ENCODE measurements at places on chromosomes 2 and 18.

DNA sequence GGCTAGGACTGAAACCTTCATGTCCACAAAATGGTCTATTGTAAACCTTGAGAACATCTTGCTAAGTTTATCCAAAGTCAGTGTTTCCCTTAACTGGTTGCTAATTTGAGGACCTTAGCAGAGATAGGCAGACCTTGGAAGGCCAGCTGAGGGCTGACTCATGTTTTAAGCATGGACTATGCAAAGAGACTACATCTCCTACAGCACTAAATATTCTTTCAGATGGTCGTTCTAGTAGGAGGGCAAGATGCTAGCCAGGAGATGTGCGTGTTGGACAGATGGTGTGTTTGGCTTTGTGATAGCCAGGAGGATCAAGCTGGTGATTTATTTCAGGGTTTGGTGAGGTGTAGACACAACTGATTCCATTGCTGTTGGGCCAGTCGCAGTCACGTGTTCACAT is 75.8 kb downstream of the NRP2 start:
- DNase-seq = no peak

DNA sequence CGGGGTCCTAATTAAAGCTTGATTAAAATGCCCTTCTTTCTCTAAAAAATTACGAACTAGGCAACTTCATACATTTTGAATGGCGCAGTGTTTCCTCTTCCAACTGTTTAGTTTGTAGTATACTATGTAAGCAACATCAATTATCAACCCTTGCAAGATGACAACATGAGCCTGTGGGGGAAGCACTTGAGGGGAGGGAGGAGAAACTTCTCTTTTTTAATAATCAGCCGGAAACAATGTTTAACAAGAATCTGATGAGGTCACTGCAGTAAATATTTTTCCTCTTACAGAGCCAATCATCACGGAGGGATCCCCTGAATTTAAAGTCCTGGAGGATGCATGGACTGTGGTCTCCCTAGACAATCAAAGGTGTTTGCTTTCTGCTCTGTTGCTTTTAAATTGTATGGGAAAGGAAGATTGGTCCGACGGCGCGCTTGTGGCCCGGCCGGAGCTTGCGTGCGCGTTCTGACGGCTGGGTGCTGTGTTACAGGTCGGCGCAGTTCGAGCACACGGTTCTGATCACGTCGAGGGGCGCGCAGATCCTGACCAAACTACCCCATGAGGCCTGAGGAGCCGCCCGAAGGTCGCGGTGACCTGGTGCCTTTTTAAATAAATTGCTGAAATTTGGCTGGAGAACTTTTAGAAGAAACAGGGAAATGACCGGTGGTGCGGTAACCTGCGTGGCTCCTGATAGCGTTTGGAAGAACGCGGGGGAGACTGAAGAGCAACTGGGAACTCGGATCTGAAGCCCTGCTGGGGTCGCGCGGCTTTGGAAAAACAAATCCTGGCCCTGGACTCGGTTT is 5.3 kb upstream of the DLX1 start:
- DNase-seq = no peak

- DNase-seq = no peak
These were observed 746.4 kb downstream of the SLC4A3 start for GRCh38 chr2:220373878-220374277.

DNA sequence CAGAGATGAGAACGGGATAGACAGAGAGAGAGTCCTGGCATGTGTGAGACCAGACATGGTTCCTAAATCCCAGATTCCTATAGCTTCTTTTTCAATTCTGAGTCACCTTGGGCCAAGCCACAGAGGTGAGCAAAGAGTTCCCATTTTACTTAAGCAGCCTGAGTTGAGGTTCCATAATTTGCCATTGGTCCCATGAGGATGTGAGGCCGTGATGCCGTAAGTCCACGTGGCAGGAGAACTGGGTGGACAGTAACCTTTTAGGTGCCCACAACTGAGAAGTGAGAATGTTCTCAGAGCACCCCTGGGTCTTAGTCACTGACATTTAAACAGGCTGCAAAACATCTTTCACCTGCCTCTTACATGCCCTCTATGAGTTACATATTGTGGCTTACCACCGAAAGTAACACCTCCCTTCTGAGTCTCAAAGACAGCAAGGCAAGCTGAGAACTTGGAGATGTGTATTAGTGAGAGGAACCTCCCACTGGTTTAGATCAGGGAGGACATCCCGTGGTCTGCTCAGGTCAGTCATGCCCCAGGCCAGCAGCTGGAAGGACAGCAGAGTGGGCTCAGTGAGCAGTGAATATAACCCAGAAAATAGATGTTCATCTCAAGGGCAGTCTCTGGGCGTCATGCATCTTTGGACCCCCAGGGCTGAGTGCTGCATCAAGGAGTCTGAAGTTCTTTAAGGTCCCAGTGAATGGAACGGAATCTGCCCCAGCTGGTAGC is 127.9 kb upstream of the LGALSL start:
- no peak for DNase-seq

DNA sequence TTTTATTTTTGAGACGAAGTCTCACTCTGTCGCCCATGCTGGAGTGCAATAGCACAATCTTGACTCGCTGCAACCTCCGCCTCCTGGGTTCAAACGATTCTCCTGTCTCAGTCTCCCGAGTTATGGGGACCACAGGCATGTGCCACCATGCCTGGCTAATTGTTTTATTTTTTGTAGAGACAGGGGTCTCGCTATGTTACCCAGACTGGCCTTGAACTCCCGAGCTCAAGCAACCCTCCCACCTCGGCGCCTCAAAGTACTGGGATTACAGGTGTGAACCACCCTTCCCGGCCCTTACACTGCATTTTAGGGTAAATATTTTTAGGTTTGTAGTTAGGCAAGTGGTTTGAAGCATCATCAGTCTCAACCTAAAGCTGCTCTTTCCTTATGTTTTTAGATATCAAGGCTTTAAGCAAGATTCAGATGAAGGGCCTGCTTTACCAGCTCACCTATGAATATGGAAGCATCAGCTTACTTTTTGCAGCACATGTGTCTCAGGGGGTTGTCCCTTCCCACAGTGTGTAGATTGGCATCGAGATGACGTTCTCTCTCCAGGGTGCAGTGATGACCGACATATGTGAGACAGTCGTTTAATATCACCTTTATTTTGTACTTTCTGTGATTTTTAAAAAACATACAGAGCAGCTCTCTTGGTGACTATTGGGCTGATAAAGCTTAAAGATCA is 47.2 kb downstream of the ATIC start:
- DNase-seq = no peak

DNA sequence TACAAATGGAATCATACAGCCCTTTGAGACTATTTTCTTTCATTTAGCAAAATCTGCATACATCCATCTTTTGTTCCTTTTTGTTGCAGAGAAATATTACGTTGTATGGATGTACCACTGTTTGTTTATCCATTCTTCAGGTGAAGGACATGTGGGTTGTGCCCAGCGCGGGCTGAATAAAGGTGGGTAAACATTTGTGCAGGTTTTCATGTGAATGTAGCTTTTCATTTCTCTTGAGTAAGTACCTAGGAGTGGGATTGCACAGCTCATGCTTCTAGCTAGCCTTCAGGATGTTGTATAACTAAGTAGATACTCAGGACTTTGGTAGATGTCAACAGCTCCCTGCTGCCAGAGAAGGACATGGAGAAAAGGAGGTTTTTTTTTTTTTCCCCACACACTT is 50.6 kb upstream of the SPRED2 start:
- DNase-seq = no peak

DNA sequence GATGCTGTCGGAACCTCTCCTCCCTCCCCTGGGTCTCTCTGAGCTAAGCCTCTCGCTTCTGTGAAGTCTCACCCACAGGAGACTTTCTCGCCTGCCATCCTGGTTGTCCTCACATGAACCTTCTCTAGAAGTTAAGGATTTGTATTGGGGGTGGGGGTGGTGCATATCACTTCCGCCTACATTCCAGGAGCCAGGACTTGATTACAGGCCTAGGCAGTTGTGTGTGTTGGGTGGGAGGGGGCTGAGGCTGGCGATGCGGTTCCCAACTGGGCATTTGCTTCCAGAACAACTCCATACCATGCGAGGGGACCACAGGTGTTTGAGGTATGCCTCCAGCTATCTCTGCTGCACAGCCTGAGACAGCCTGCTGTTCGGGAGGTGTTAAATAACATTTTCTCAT is 56.8 kb upstream of the MGAT4A start:
- DNase-seq = no peak

GRCh38 chr2:102145107-102145506 is 2.6 kb downstream of the IL1R1 start:
- DNase-seq = no peak

DNA sequence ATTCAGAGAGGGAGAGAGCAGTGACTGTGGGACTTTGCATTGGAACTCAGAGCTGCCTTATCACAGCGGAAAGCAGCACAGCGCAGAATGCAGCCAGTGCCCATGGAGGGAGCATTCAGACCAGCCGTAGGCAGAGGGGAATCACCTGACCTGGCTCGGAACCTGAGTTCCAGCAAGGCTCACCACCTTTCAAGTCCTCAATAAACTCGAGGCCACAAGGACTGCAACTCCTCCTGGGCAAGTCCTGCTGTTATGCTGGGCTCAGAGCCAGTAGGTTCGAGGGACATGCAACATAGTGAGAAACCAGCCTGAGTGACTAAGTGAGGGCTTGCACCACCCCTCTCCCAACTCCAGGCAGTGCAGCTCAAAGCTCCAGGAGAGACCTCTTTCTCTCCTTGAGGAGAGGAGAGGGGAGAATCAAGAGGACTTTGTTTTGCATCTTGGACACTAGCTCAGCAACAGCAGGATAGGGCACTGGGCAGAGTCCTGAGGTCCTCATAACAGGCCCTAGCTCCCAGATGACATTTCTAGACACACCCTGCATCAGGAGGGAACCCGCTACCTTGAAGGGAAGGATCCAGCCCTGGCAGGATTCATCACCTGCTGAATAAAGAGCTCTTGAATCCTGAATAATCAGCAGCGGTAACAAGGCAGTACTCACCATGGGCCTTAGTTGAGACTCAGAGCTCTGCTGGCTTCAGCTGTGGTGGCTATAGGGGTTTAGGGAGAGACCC is 136.8 kb upstream of the OTOS start:
- no peak for DNase-seq

DNA sequence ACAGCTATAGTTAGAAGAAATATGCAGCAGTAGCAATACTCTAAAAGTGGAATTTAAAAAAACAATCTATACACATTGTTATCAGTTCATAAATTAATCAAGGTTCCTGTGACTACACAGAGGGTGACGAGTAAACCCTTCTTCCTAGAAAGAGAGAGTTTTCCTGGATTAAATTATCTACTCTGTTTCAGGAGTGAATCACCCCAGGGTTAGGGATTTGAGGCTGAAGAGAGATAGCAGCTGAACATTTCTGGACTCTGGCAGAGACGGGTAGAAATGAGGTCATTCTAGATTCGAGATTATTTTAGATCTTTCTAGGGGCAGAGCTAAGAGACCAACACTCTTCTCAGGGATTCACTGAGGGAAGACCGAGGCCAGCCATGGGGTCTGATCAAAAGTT is 38.8 kb upstream of the PMAIP1 start:
- DNase-seq = no peak

GRCh38 chr2:223051693-223052289 is at the start of gene KCNE4:
KCNE4 (plus strand) TSS chr2:223052190; CDS start chr2:223052831, 641 bp downstream.
- no peak for DNase-seq

GRCh38 chr18:24611075-24611474 is 150.6 kb downstream of the HRH4 start:
- DNase-seq = no peak

- DNase-seq = no peak
These were observed 200.4 kb downstream of the INO80D start for GRCh38 chr2:205885492-205886099.

- peak; percentile 70 for DNase-seq
These were observed 235.9 kb downstream of the KLHL29 start for GRCh38 chr2:23620841-23621341.

DNA sequence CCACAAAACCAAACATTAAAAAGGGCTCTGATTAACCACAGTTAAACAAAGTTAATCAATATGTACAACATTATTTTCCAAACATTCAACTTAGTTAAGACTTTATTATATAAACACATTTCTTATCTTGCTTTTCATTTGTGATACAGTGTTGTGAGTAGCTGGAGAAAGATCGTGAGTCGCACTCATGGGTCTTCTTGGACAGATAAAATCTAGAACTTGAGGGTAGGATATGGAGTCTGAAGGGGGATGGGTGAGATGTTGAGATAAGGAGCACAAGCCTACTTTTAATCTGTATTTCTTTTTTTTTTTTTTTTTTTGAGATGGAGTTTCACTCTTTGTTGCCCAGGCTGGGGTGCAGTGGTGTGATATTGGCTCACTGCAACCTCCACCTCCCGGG is 22.6 kb upstream of the TMEM214 start:
- no peak for DNase-seq

- DNase-seq = no peak
These were observed 21.5 kb upstream of the EPC2 start for GRCh38 chr2:148623086-148623485.

DNA sequence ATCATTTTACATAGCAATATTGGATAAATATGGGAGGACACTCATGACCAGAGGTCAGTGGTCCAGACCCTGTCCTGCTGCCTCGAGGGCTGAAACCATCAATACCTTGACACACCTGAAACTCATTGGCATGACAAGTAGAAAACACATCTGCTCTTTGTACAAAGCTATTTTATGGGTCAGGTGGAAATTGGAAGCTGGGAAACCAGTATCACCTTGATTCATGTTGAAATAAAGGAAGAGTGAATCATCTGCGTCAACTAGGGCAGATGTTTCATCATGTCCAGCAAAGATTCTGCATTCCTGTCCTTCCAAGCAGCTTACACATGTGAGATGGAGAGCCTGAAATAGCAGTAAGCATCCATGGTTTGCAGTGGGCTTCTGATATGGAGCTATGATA is 80.0 kb upstream of the ERBB4 start:
- no peak for DNase-seq

DNA sequence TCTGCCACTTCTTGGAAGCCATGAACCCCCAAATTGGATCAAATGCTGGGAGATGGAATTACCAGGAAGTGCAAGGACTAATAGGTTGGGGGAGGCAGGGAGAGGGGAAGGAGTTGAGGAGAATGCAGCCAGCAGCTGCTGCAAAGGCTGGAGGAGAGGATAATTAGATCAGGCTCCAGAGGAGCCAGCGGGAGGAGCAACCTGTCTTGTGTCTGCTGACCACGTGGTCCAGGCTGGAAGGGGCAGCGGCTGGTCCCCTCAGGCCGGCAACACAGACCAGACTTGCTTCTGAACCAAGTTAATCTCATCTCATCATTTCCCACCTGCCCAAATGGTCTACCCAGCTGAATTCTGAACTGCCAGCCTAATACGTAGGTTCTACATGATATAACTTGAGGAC is 68.3 kb downstream of the MRO start:
- no peak for DNase-seq

DNA sequence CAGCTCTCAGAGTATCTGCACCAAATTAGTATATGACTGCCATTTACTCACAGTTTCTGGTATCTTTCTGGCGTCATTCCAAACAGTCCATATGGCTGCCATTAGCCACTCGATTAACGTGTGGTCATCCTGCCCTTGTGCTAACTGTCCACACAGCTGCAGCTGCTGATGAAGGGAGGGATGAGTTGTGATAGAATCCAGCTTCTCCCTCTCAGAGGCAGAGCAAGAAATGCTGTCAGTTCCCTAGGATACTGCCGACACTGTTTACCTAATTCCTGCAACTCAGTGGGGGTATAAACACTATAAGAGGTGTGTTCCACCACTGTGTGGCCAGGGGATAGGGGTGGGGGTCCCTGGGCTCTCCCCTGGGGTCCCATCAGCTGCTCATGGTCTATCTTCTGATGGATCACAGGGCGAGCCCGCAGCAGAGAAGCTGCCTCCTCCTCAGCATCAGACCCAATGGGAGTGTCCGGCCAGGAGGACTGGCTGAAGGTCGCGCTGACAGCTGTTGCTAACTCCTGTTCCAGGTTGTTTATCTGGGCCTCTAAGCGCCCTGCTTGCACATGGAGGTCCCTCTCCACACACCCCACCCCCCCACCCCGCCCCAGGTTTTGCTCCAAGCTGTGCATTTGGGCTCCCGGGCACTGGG is 17.3 kb upstream of the KLHL23 start:
- DNase-seq = peak; percentile 47

- no peak for DNase-seq
These were observed 9.9 kb downstream of the ALPP start for GRCh38 chr2:232388324-232388891.

Measured in NCI-H1092 (cell line).